CD14-positive monocyte (primary cell): ENCODE measurements at places on chromosomes 5 and 9.
A peak's percentile ranks its signal among the peaks of the same experiment; 100 is the strongest.

GRCh38 chr5:176319827-176320554 is 41.6 kb downstream of the KIAA1191 start:
- no peaks in the 10 kb centered on the region for H3K27me3 ChIP-seq
- H3K36me3 ChIP-seq: peaks cover 50% of the 10 kb centered on the region
- H3K4me3 ChIP-seq: no peak overlapping the region
- no peaks in the 10 kb centered on the region for H3K4me1 ChIP-seq

- H3K27me3 ChIP-seq: peaks cover 6% of the 10 kb centered on the region
- H3K4me1 ChIP-seq: no peaks in the 10 kb centered on the region
- H3K4me3 ChIP-seq: no peak overlapping the region
- no peak for DNase-seq
- H3K27ac ChIP-seq: no peak overlapping the region
Measured at GRCh38 chr5:135174315-135175096, 140.5 kb upstream of the PITX1 start.

GRCh38 chr5:95812074-95812471 is 10.5 kb downstream of the GLRX start:
- DNase-seq: no peak
- peak overlapping the region; percentile 33 for H3K27ac ChIP-seq
- no peaks in the 10 kb centered on the region for H3K27me3 ChIP-seq
- H3K36me3 ChIP-seq: peaks cover 57% of the 10 kb centered on the region

DNA sequence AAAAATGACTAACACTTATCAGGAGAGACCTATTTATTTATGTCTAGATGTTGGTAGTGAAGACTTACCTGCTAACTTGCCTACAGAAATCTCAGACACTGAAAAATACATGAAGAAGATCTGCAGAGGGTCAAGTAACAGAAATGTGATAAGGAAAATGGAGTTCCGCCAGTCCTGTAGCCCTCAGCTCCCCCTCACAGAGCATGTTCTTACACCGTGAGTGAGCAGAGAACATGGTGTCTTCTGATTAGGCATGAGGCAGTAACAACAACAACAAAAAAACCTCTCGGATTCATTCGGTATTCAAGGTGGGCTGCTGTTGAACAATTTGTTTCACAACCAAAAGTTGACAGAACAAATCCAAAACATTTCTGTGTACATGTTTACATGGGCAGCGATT is 162.0 kb upstream of the SNX2 start:
- no peaks in the 10 kb centered on the region for H3K27me3 ChIP-seq
- no peak overlapping the region for H3K27ac ChIP-seq
- H3K4me1 ChIP-seq: no peaks in the 10 kb centered on the region
- DNase-seq: no peak
- no peaks in the 10 kb centered on the region for H3K36me3 ChIP-seq

GRCh38 chr9:77221431-77221830 is 44.1 kb downstream of the VPS13A start:
- H3K4me3 ChIP-seq: no peak overlapping the region
- no peak overlapping the region for H3K27ac ChIP-seq
- no peak for DNase-seq
- no peaks in the 10 kb centered on the region for H3K4me1 ChIP-seq
- H3K36me3 ChIP-seq: no peaks in the 10 kb centered on the region

GRCh38 chr5:142777099-142777498 is 6.9 kb downstream of the ARHGAP26 start:
- H3K27me3 ChIP-seq: no peaks in the 10 kb centered on the region
- peak overlapping the region; percentile 68 for H3K27ac ChIP-seq
- H3K4me1 ChIP-seq: peaks cover 72% of the 10 kb centered on the region
- no peaks in the 10 kb centered on the region for H3K36me3 ChIP-seq
- DNase-seq: peak; percentile 77

DNA sequence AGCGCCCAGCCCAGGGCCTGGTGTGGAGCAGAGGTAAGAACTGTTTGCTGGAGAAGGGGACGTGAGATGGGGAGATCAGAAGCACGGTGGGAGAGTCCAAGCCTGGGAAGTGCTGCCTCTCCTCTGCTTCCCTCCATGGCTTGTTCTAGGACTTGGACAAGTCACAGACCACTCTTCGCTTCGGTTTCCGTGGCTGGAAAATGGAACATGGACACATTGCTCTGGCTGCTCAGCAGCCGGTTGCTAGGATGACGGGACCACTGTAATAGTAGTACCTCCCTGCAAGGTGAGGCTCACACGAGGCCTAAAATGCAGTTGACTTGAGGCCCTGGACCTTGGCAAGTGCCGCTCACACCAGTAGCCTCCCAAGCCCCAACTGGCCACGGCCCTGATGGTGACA is 175.8 kb upstream of the FSTL4 start:
- no peak overlapping the region for H3K4me3 ChIP-seq
- no peaks in the 10 kb centered on the region for H3K36me3 ChIP-seq
- H3K27me3 ChIP-seq: no peaks in the 10 kb centered on the region
- no peaks in the 10 kb centered on the region for H3K4me1 ChIP-seq
- no peak for DNase-seq

- H3K36me3 ChIP-seq: no peaks in the 10 kb centered on the region
- H3K4me3 ChIP-seq: no peak overlapping the region
- DNase-seq: no peak
- peaks cover 40% of the 10 kb centered on the region for H3K4me1 ChIP-seq
- no peak overlapping the region for H3K27ac ChIP-seq
- peaks cover 76% of the 10 kb centered on the region for H3K27me3 ChIP-seq
Measured at GRCh38 chr5:124652514-124652819, 94.0 kb downstream of the ZNF608 start.

GRCh38 chr9:76310991-76311390 is 83.2 kb downstream of the RFK start:
- H3K27me3 ChIP-seq: no peaks in the 10 kb centered on the region
- no peak for DNase-seq
- H3K36me3 ChIP-seq: no peaks in the 10 kb centered on the region
- H3K27ac ChIP-seq: no peak overlapping the region

DNA sequence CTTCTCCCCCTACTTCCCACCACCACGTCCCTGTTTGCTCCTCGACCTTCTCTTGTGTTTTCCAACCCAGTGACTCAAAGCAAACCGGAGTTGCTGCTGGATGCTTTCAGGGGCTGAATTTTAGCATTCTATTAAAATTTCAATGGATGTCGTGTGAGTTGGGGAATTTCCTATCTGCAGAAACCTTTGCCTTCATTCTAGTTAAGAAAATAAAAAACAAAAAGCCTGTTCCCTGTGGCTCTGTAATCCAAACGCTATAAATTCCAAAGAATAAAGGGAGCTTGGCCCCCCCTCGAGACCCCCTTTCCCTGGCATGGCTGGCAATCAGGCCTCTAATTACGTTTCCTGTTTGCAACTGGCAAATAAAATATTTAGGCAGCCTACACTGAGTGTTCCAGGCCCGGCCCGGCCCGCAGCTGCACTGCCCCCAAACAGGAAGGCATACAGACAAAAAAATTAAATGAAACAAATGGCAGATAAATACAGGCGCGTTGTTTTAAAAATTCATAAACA is 139.4 kb upstream of the PPP1R26 start:
- H3K4me1 ChIP-seq: no peaks in the 10 kb centered on the region
- H3K27me3 ChIP-seq: no peaks in the 10 kb centered on the region
- no peak overlapping the region for H3K4me3 ChIP-seq
- no peak overlapping the region for H3K27ac ChIP-seq

DNA sequence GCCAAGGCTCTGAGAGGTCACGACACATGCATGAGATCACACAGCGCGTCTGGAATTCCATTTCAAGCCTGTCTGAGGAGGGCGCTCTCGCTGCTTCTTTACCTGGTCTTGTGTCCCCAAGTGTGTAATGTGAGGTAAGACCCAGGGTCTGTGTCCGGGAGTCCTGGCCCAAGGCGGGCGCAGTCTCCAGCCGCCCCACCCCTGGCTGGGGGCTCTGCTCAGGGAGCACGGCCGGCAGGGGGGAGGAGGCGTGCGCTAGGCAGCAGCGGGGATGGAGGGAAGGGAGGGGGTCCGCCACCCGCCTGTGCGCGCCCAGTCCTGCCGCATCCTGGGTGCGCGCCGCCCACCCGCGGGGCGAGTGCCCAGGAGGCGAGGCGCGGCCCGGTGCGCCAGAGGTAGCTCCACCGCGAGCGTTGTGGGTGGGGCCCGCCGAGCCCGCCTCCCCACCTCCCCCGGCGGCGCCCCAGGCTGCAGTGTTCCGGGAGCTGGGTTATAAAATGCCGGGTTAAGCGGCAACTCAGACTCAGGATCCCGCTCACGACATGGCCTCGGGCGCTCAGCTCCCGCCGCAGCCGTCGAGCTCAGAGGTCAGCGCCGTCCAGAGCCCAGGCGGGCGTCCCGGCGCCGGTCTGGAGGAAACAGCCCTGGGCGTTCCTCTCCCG is at the start of gene CCNI2:
Gene CCNI2, plus strand, starts transcription at position 473 of the 662 bp plus-strand sequence. Its CDS starts 70 bp downstream, at position 543.
- H3K4me1 ChIP-seq: peaks cover 5% of the 10 kb centered on the region
- no peak within 1 kb of the TSS for H3K27ac ChIP-seq
- H3K27me3 ChIP-seq: peaks cover 40% of the 10 kb centered on the region
- DNase-seq: no peak

- H3K27ac ChIP-seq: peak overlapping the region; percentile 62
- no peak overlapping the region for H3K4me3 ChIP-seq
- peaks cover 22% of the 10 kb centered on the region for H3K4me1 ChIP-seq
- DNase-seq: peak; percentile 96
- no peaks in the 10 kb centered on the region for H3K27me3 ChIP-seq
- H3K36me3 ChIP-seq: peaks cover 34% of the 10 kb centered on the region
Measured at GRCh38 chr5:140261403-140262171, 41.3 kb downstream of the PFDN1 start.

GRCh38 chr5:73319036-73319435 is 129.5 kb downstream of the FOXD1 start:
- H3K4me1 ChIP-seq: no peaks in the 10 kb centered on the region
- peaks cover 35% of the 10 kb centered on the region for H3K27me3 ChIP-seq
- DNase-seq: no peak
- no peak overlapping the region for H3K4me3 ChIP-seq

DNA sequence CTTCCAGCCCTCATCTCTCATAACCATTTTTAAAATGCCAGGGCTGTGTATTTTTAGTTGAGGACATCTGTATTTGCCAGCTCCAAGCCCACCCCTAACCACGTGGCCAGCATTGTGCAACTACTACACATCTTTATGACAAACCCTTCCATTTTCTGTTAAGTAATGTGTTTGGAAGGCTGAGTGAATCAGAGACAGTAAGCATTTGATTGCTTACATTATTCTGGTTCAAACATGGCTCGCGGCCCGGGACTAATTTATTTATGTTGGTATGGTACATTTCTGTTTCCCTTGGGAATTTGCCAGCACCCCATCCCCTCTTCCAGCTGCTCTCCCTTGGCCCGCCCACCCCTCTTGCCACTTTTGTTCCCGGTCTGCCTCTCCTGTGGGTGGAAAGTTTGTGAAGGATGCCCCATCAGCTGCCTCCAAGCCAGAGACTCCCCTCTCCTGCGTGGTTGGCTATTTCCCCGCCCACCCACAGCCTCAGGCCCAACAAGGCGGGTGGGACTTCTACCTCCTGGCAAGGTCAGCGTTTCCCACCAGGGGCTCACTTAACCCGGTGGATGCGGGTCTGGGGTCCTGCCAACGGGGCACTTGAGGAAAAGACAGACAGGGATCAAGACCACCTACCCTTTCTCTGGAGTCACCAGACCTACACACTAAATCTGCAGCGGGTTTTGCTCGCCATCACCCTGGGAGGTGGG is 162.2 kb downstream of the HSD17B3 start:
- H3K36me3 ChIP-seq: no peaks in the 10 kb centered on the region
- peak overlapping the region; percentile 71 for H3K27ac ChIP-seq
- H3K27me3 ChIP-seq: no peaks in the 10 kb centered on the region
- DNase-seq: peak; percentile 74

- H3K27ac ChIP-seq: no peak overlapping the region
- no peaks in the 10 kb centered on the region for H3K36me3 ChIP-seq
- H3K4me1 ChIP-seq: no peaks in the 10 kb centered on the region
- DNase-seq: no peak
- H3K4me3 ChIP-seq: no peak overlapping the region
Measured at GRCh38 chr5:89377767-89378455, 494.9 kb upstream of the MEF2C start.

- no peak overlapping the region for H3K4me3 ChIP-seq
- no peak for DNase-seq
- H3K4me1 ChIP-seq: no peaks in the 10 kb centered on the region
- H3K27me3 ChIP-seq: no peaks in the 10 kb centered on the region
- H3K27ac ChIP-seq: no peak overlapping the region
- H3K36me3 ChIP-seq: no peaks in the 10 kb centered on the region
Measured at GRCh38 chr9:100368672-100369071, 15.9 kb upstream of the TEX10 start.

GRCh38 chr5:128579093-128579492 is 41.0 kb upstream of the FBN2 start:
- H3K4me3 ChIP-seq: no peak overlapping the region
- H3K4me1 ChIP-seq: no peaks in the 10 kb centered on the region
- H3K36me3 ChIP-seq: no peaks in the 10 kb centered on the region
- H3K27me3 ChIP-seq: no peaks in the 10 kb centered on the region
- H3K27ac ChIP-seq: no peak overlapping the region
- no peak for DNase-seq

DNA sequence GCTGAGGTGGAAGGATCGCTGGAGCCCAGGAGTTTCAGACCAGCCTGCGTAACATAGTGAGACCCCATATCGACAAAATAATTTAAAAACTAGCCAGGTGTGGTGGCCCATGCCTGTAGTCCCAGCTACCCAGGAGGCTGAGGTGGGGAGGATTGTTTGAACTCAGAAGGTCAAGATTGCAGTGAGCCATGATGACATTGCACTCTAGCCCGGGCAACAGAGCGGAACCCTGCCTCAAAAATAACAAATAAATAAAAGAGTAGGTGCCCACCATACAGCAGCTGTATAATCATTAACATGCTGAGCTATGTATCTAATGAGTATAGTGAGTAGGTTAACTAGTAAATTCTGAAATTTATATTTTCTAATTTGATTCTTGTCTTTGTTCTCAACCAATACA is 11.0 kb upstream of the ATP6V0E1 start:
- no peaks in the 10 kb centered on the region for H3K27me3 ChIP-seq
- H3K4me3 ChIP-seq: no peak overlapping the region
- H3K4me1 ChIP-seq: peaks cover 25% of the 10 kb centered on the region
- DNase-seq: no peak

DNA sequence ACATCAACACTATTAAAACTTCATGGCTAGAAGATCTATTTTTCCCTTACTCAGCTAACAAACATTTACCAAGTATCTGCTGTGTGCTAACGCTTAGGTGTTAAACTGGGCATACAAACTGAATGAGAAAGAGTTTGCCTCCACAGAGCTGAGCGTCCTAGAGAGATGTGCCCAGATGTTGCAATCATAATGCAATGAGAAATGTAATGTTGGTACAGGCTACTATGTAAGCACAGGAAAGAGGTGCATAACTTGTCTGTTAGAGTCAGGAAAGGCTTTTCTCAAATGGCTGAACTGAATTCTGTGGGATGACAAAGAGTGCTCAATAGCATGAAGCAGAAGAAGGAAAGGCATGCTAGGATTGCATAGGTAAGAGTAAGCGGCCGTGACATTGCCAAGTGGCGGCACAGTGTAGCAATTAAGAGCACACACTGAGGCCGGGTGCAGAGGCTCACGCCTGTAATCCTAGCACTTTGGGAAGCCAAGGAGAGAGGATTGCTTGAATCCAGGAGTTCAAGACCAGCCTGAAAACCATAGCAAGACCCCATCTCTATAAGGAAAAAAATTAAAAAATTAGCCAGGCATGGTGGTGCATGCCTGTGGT is 137.8 kb downstream of the MEF2C start:
- H3K27me3 ChIP-seq: no peaks in the 10 kb centered on the region
- no peak overlapping the region for H3K27ac ChIP-seq
- no peak for DNase-seq

GRCh38 chr5:97355775-97356174 is 172.7 kb upstream of the RIOK2 start:
- no peaks in the 10 kb centered on the region for H3K27me3 ChIP-seq
- H3K4me3 ChIP-seq: no peak overlapping the region
- DNase-seq: no peak
- no peaks in the 10 kb centered on the region for H3K36me3 ChIP-seq
- H3K4me1 ChIP-seq: no peaks in the 10 kb centered on the region
